GM12891 (cell line): ENCODE measurements at places on chromosomes 16 and 17.

- DNase-seq = no peak
Observed at GRCh38 chr17:9465210-9465921, 110.3 kb downstream of the STX8 start.

- peak; percentile 82 for DNase-seq
Observed at GRCh38 chr17:82228278-82228841, 482 bp upstream of the SLC16A3 start.

- DNase-seq = peak; percentile 94
Observed at GRCh38 chr17:78360371-78361224, 721 bp upstream of the SOCS3 start.

- DNase-seq = peak; percentile 28
Observed at GRCh38 chr17:41329279-41329948, 13.9 kb upstream of the KRTAP17-1 start.

DNA sequence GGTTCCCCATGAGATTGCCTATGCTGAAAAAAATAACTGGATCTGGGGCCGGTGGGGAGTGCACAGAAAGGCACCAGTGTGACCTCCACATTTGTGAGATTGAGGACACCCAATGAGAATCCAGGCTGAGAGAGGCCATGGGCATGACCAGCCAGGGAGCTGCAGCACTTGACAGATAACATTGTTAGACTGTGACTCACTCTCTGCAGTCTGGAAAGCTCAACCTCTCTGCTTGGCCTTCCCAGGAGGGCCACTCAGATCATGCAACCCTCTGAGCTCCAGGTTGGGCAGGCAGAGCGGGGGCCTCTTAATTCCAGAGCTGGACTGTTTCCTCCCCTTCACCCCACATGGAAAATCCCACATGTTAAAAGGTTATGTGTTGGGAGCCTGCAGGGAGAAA is 30.1 kb downstream of the FZD2 start:
- DNase-seq = no peak

- DNase-seq = no peak
Observed at GRCh38 chr16:3189869-3190268, 1.9 kb downstream of the OR1F1 start.

DNA sequence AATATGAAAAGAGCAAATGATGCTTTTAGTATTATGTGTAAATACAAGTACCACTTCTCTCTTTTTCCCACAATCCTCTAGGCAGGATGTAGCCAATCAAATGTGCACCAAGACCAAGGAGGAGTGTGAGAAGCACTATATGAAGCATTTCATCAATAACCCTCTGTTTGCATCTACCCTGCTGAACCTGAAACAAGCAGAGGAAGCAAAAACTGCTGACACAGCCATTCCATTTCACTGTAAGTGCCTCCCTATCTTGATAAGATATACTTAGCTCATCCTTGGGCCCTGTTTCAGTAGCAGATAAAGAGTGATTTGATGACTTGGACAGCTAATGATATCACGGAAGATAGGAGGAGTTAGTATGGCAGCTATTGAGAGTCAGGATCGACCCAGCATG is 33.7 kb downstream of the TADA2A start:
- no peak for DNase-seq

DNA sequence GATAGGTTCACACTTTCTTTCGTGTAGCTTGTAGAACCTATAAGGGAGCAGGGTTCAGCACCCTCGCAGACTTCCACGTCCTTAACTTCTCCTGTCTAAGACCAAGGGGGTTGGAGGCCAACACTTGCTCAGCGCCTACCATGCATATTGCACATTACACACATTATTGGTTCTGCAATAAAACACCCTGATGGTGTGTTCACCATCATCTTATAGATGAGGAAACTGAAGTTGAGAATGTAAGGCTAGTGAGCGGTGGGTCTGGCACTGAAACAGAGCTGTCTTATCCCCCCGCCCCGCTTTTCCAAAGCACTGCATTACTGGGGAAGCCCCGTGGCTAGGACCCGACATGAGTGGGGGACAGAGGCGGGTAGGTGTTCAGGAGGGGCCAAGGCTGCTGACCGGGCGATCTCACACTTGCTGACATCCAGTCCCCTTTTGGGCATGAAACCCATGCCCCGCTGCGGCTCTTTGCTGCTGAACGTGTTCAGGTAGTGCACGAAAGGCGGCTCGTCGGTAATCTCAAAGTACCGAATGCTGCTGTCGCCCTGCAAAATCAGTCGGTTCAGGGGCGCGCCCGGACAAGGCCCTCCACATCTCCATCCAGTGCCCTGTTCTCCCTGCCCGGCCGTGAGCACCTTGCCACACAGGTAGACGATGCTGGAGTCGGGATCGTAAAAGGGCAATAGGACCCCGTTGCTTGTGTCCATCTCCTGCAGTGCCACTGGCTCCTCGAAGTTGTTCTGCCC is 6.2 kb downstream of the CORO6 start:
- no peak for DNase-seq

DNA sequence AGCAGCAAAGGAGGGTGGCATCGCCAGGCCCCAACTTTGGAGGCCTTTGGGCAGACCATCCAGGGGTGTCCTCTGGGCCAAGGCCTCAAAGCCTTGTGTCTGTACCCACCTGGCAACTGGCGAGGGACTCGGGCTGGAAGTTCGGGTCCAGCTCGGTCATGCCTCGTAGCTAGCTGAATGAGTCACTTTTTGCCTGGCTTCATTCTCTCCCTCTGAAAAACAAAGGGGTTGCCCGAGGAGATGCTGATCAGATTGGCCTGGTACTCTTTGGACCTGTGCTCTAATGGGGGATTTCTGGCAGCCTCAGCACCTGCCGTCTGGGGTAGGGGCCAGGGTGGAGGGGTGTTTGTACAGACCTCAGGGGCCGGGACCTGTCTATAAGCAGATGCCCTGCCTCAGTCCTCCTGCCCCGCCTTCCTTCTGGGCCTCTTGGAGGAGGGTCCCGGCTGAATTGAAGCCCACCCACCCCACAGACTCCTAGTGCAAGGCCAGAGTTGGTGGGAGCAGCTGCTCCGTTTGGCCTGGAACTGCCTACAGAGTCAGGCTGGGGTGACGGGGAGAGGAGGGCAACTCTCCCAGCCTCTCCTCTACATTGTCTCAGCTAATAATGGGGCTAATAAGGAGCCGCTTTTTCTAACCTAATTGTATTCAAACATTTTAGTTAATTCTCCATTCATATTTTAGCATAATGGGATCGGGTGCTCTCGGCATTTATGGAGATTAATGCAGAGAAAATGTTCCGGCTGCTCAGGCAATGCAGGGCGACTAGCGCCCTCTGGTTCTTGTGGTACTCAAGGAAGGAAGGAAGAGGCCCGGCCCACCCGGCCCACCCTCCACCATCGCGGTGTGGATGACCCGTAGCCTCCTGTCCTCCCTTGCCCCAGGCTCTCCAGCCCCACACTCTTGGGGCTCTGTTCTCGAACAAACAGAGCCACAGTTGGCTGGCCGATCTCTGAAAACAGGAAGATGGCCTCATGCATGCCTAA is 21.4 kb upstream of the ABCC3 start:
- no peak for DNase-seq

DNA sequence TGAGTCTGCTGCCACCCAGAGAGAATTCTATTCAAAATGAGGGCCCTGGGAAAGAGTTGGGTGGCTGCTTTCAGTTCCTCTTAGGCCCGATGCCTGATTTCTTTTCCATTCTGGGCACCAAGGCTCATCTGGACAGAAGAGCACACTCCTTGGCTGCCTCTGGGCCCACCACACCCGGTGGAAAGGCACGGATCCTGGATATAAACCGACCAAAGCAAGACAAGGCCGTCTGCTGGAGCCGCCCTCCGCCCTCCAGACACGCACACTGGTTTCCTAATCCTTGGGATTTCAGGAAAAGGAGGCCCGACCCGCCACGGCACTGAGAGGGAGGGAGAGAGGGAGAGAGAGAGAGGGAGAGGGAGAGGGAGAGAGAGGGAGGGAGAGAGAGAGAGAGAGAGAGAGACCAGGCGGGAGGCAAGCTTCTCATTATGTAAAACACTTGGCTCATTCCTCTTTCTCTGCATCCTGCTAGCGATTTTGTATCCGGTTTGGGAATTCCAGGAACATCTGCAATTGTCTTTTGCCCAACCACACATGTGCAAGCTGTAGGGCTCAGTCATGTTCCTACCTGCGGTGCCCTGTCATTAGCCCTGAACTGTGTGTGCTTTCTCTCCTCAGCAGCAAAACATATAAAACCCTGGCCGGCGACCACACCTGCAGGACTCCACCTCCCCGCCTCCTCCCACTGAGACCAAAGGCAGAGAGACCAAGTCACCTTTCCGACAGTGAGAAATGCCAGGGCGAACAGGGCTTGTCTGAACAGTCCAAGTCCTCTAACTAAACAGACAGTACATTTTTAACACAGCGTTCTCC is 347.2 kb downstream of the SOX9 start:
- DNase-seq = no peak

GRCh38 chr16:48277158-48277557 is 29.8 kb upstream of the ABCC11 start:
- no peak for DNase-seq

- no peak for DNase-seq
Observed at GRCh38 chr17:49114703-49115102, 17.9 kb upstream of the B4GALNT2 start.

- DNase-seq = no peak
Observed at GRCh38 chr16:27383556-27384243, 18.3 kb upstream of the IL21R start.

GRCh38 chr16:87134628-87134995 is 182.6 kb downstream of the C16orf95 start:
- DNase-seq = no peak

- no peak for DNase-seq
Observed at GRCh38 chr17:68906638-68907037, 48.6 kb downstream of the ABCA8 start.

DNA sequence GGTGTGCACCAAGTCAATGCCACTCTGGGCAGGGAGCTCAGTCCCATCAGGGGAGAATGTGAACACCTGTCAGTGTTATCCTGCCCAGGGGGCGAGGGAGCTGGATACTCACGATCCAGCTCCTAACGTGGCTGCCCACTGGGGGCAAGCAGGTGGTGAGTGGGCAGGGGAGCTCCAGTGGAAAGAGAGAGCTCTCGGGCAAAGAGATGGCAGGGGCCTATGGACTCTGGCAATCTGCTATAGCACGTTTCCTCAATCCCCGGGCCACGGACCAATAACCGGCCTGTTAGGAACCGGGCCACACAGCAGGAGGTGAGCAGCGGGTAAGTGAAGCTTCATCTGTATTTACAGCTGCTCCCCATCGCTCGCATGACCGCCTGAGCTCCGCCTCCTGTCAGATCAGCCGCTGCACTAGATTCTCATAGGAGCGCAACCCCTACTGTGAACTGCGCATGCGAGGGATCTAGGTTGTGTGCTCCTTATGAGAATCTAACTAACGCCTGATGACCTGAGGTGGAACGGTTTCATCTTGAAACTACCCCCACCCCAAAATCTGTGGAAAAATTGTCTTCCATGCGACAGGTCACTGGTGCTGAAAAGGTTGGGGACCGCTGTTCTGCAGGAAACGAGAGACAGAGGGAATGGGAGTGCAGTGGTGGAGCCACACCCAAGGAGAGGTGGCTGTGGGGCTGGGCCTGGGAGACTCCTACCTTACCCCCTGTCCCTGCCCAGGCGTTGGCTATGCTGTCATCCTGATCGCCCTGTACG is 15.6 kb downstream of the SLC6A2 start:
- DNase-seq = no peak

- no peak for DNase-seq
Observed at GRCh38 chr17:1705004-1705403, 5.2 kb downstream of the TLCD2 start.

GRCh38 chr16:72739577-72739976 is 308.4 kb downstream of the ZFHX3 start:
- DNase-seq = no peak

DNA sequence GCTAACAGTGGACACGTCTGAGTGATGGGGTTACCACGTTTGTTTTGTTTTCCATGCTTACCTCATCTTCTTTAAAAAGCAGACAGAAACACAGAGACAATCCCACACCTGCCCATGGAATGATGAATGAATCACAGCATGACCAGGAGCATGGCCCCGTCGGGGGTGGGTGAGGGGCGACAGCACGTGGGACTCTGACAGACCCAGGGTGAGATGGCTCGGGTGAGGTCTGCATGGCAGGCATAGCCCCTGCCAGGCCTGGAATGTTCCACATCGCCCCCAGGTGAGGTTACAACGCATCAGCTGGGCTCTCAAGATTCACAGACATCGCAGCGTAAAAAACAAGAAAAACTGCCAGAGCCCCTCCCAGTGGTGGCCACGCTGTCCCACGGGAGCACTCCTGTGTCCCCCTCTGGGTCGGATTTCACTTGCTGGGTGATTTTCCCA is 18.1 kb downstream of the SLC7A5 start:
- DNase-seq = no peak

DNA sequence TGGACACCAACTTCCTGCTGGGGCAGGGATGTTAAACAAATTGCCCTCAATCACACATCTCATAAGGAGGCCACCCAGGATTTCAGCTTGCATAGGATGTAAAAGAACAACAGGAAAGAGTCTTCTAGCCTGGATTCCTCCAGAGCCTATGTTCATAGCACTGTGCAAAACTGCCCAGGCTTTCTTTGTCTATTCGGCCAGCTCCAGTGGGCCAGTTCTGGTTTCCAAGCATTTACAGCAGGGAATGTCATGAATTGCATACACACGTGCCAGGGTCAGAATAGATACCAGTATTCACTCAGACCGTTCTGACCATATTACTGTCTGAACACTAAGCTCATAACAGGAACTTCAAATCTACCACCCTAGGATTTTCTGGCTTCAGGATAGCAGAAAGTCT is 273.2 kb downstream of the CDH8 start:
- DNase-seq = no peak

DNA sequence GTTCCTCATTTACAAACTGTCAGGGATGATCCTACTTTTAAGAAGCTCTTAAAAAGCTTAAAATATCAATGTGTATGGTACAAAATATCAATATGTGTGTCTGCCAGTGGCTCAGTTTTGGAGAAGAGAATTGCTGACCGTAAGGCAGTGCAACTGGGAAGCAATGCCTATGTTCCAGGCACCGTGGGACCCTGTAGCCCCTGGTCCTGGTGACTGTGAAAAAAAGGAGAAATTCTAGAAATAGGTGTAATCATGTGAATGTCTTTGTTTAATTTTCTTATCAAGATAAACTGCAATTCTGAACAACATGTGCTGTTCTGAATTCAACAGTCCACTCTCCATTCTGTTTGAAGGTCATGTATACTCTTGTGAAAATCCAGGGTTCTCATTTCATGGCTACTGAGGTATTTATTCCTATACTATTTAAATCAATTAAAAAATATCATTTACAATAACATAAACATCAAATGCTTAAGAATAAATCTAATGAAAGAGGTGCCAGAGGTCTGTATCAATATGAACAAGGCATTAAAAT is 9.4 kb upstream of the HP start:
- no peak for DNase-seq

GRCh38 chr16:70395345-70395901 is 43.5 kb downstream of the ST3GAL2 start:
- DNase-seq = peak; percentile 76

DNA sequence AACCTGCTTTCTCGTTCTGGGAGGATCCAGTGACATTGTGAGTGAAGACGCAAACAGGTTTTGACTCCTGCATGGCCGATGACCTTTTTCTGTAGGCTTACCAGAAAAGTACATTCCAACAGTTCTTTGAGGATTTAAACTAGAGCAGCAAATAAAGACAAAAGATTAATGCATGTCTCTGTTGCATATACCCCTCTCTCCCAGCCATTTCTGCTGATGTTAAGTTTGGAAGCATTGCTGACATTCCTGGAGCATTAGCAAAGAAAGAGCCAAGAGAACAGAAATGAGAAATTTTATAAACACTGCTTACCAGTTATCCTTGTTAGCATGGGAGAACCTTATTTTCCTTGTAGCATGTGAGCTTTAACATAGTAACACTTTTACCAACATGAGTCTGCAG is 49.3 kb downstream of the SIAH1 start:
- DNase-seq = no peak
